ENCODE measurements at places on chromosomes 1 and 21. TPM values are rescaled to one million over a fixed set of nuclear protein-coding genes. Genes with fewer than 3 reads are reported as not detected.

GRCh38 chr1:15479654-15480347 is 3.9 kb downstream of the CELA2B start:
- H3K4me1 ChIP-seq: no peaks in the 10 kb centered on the region
- DNase-seq: no peak
- no peaks in the 10 kb centered on the region for H3K27me3 ChIP-seq
- no peaks in the 10 kb centered on the region for H3K36me3 ChIP-seq

Gene ADPRS
- 32.2 TPM for total RNA-seq

Gene WDR64
- total RNA-seq: not detected

Gene CR1L
- total RNA-seq: not detected

Gene RWDD3
- 22.2 TPM for total RNA-seq

DNA sequence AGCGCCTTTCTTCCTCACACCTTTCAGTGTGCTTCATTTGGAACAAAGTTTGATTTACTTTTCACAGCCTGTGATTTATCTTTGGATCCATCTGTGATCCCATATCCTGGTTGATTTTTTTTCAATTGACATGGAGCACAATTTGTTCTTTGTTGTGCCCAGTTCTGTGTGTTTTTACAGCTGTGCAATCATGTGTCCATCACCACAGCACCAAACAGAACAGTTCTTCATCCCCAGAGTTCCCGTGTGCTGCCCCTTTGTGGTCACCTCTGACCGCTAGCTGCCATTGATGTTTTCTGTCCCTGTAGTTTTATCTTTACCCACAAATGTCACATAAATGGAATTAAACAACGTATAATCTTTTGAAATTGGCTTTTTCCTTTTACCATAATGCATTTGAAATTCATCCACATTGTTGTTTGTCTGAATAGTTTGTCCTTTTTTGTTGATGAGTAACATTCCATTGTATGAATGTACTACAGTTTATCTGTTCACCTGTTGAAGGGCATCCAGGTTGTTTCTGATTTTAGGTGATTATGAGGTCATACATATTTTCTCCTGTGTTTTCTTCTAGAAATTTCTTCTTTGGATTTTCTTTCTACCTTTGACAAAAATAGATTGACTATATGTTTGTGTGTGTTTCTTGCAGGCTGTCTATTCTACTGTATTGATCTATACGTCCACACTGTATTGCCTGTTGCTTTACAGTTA is 17.4 kb downstream of the MIGA1 start:
- H3K27ac ChIP-seq: no peak overlapping the region
- no peaks in the 10 kb centered on the region for H3K27me3 ChIP-seq
- peaks cover 7% of the 10 kb centered on the region for H3K4me1 ChIP-seq
- H3K36me3 ChIP-seq: no peaks in the 10 kb centered on the region

- H3K4me1 ChIP-seq: peaks cover 29% of the 10 kb centered on the region
- peak overlapping the region; percentile 46 for H3K27ac ChIP-seq
- H3K27me3 ChIP-seq: no peaks in the 10 kb centered on the region
Measured at GRCh38 chr1:159091607-159092031, 15.1 kb upstream of the AIM2 start.

- H3K27me3 ChIP-seq: no peaks in the 10 kb centered on the region
- no peak for DNase-seq
- H3K4me1 ChIP-seq: peaks cover 41% of the 10 kb centered on the region
- peak overlapping the region; percentile 71 for H3K4me3 ChIP-seq
- no peaks in the 10 kb centered on the region for H3K36me3 ChIP-seq
- H3K27ac ChIP-seq: peak overlapping the region; percentile 12
Measured at GRCh38 chr1:145961109-145961424, 3.2 kb upstream of the LIX1L start.

DNA sequence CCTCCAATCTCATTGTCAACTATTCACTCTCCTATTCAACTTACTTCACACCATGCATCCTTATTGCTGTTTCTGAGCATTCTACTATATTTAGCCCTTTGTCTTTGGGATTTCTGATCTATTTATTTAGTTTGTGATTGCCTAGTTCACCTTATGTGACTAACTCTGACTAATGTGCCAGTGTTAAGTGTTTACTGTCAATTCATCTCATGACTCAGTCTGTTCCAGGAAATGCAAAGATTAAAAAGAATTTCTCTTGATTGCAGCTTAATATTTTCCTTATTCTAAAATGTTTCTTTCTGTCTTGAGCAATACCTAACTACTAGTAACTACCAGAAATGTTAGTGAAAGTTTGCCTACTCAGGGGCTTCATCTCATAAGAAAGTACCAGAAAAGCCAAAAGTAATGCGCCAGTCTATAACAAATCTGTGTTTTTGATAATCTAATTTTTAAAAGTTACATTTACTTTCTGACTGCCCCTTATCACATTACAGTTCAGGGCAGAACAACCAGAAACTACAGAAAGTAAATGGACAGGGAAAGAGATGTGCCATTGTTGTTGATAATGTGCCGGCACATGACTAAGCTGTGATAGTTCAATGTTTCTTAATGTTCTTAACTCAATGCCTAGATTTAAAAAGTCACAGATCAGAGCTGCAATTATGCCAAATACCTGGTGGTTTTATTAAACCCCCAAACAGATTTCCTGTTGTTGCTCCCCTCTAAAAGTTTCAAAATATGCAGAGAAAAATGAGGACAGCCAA is 556.5 kb downstream of the PTBP2 start:
- peak overlapping the region; percentile 80 for H3K27ac ChIP-seq
- peaks cover 18% of the 10 kb centered on the region for H3K4me1 ChIP-seq
- no peaks in the 10 kb centered on the region for H3K36me3 ChIP-seq
- no peak overlapping the region for H3K4me3 ChIP-seq
- peak; percentile 89 for DNase-seq
- H3K27me3 ChIP-seq: no peaks in the 10 kb centered on the region

DNA sequence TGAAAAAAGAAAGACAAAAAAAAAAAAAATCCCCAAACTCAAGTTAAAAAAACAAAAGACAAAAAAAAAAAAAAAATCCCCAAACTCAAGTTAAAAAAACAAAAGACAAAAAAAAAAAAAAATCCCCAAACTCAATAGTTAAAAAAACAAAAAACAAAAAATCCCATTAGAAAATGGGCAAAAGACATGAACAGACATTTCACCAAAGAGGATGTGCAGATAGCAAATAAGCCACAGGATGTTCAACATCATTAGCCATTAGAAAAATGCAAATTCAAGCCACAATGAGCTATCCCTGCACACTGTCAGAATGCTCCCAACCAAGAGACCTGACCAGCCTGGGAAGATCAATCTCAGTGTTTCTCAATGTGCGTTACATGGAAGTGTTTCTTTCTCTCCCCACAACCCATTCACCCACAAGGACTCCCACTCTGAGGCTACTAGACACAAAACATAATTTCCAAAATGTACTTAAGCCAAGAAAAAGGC is 33.9 kb downstream of the MRAP start:
- no peaks in the 10 kb centered on the region for H3K27me3 ChIP-seq
- H3K4me3 ChIP-seq: no peak overlapping the region
- no peak overlapping the region for H3K27ac ChIP-seq
- H3K4me1 ChIP-seq: peaks cover 31% of the 10 kb centered on the region

Gene VCAM1
- 4.6 TPM for total RNA-seq

DNA sequence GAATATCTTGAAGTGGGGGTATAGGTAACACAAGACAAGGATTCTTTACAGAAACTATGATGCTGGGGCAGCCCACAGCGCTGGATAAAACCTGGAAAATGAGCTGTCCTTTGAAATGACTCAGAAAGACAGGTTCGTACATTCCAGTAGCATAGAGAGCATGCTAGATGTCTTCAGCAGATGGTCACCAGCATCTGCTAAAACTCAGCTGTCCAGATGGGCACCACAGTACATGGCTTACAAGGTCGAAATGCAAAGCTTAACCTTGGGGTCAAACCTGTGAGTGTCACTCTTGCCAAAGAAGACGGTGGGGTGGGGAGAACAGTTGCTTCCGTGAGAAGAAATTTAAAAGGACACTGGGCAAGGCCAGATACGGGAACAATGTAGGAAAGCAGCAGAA is 41.3 kb upstream of the TRIM45 start:
- DNase-seq: no peak
- H3K27ac ChIP-seq: no peak overlapping the region
- no peak overlapping the region for H3K4me3 ChIP-seq
- no peaks in the 10 kb centered on the region for H3K27me3 ChIP-seq
- no peaks in the 10 kb centered on the region for H3K4me1 ChIP-seq

DNA sequence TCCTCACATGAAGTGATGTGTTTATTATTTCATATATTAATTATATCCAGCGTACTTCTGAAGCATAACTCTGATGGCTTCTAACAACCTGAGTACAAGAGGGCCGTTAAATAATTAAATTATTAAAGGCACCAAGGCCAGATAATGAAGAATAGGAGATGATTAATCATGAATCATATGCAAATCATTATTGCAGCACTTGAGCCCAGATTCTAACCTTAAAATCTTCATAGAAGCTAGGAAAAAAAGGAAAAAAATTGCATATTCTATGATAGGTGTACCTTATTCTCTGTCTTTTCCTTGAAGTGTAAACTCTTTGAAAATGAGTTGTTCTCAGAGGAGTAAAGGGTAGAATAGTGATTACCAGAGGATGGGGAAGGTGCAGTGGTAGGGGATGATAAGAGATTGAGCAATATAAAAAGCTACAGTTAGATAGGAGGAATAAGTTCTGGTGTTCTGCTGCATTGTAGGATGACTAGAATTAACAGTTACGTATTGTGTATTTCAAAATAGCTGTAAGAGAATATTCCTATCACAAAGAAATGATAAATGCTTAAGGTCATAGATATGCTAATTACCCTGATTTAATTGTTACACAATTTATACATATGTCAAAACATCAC is 51.1 kb downstream of the SWT1 start:
- no peaks in the 10 kb centered on the region for H3K36me3 ChIP-seq
- no peaks in the 10 kb centered on the region for H3K27me3 ChIP-seq
- no peaks in the 10 kb centered on the region for H3K4me1 ChIP-seq
- H3K4me3 ChIP-seq: no peak overlapping the region
- no peak for DNase-seq

DNA sequence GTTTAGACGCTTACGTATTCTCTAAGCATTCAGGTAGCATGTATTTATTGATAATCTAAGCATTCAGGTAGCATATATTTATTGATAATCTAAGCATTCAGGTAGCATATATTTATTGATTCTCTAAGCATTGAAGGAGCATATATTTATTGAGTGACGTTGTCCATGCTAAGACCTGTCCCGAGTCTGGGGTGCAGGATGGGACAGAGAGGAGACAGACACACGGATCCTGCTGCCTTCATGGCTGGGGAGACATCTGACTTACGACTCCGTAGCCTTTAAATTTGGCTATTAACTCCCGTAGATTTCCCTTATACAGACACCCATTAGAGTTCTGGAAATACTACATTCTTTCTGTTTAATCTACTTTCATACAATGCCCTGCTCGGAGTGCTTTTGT is 982 bp downstream of the SCCPDH start:
- H3K4me3 ChIP-seq: peak overlapping the region; percentile 91
- no peak for DNase-seq
- H3K36me3 ChIP-seq: peaks cover 13% of the 10 kb centered on the region
- H3K27me3 ChIP-seq: no peaks in the 10 kb centered on the region

Gene SERPINC1
- total RNA-seq: not detected
